ENCODE measurements at places on chromosomes 5 and 9.

DNA sequence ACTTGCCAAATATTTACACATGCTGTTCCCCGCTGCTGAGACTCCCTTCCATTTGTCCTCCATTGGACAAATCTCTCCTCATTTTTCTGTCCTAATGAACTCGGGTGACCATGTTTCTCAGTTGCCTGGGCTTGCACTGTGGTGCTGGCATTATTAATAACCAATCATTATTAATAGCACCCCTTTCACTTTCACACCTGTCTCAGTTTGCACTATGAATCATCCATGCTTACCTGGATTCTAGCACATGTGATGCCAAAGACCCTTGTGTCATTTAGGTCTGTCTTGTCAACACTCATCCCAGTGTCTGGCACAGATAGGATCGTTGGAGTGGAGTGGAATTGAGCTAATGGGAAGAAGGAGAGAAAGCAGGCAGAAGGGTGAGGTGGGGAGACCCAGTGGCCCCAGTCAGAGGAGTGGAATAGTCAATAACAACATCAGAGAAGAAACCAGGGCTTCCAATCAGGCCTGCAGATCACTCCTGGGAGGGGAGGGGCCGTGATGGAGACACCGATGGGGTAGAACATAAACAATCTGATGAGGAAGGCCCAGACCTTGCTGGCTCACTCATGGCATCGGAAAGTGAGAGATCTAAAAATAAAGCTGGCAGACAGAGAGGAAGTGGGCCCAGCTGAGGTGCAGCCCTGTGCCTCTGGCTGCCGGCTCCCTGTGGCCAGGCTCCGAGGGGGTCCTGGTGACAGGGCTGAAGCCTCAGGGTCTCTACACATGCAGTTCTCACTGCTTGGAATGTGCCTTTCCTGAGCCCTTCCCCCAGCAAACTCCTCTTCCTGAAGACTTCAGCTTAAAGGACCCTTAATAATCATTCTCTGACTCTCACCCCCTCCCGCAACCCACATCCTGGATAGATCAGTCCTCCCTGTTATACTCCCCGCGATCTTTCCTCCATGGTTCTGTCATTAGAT, 33.5 kb upstream of the CRB2 start:
- peak; percentile 75 for DNase-seq

- peak; percentile 15 for DNase-seq
These were observed 109.8 kb downstream of the SERINC5 start for GRCh38 chr5:80146046-80146445.

GRCh38 chr9:126398403-126399058, 71.9 kb downstream of the MVB12B start:
- DNase-seq: peak; percentile 77

DNA sequence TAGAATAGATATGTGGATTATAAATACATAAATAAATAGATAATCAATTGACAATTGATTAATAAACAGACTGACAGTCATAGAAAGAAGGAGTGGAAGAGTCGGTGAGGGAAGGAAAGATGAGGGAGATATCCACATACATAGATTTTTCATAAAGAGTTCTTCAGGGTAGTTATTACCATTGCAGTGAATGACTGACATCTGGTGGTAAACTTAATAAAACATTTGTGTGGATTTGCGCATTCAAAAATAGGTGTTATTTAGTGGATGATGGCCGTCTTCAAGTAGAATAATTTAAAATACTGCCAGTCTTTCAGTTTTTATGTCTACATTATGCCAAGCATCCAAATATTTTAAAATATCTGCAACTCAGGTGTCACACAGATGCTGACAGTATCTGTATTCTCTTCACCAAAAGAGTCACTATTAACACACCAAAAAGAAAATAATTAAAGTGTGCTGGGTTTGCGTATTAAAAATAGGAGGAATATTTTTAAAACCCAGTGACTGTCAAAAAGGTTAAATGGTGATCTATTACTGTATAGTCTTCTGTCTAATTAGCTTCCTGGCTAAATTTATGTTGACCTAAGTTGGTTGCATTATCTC, 78.8 kb downstream of the GIN1 start:
- DNase-seq: peak; percentile 33

GRCh38 chr9:128828719-128829452, 708 bp downstream of the SPOUT1 start:
- no peak for DNase-seq

DNA sequence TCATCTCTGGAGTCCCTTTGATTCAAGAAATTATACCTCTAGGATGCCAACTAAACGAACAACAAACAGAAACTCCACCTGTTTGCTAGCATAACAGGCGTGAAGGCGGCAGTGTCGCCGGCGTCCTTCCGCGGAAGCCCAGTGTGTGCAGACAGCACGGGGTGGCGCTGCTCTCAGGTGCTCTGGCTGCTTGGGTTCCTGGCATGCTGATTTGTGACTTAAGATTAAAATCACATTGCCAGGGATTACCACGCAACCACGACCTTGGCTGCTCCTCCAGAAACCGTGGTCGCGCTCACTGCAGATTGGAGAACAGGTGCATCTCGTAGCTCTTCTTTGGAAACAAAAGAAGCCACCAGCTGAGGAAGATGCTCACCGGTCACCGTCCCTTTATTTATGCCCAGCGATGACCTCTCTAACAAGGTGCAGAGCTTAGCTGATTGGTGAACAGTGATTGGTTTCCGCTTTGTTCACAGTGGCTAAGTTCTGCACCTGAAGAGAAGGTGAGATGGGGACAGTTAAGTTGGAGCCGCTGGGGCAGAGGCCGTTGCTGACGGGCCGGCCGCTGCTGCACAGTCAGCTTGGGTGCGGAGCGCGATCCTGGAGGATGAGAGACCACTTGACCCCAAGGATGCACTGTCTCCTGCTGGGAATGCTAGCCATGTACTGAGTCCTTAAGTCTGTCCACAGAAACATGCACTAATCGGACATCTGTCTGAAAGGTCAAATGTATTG, 232.3 kb downstream of the FANCC start:
- no peak for DNase-seq

GRCh38 chr9:133953976-133954709, 38.0 kb downstream of the VAV2 start:
- no peak for DNase-seq

DNA sequence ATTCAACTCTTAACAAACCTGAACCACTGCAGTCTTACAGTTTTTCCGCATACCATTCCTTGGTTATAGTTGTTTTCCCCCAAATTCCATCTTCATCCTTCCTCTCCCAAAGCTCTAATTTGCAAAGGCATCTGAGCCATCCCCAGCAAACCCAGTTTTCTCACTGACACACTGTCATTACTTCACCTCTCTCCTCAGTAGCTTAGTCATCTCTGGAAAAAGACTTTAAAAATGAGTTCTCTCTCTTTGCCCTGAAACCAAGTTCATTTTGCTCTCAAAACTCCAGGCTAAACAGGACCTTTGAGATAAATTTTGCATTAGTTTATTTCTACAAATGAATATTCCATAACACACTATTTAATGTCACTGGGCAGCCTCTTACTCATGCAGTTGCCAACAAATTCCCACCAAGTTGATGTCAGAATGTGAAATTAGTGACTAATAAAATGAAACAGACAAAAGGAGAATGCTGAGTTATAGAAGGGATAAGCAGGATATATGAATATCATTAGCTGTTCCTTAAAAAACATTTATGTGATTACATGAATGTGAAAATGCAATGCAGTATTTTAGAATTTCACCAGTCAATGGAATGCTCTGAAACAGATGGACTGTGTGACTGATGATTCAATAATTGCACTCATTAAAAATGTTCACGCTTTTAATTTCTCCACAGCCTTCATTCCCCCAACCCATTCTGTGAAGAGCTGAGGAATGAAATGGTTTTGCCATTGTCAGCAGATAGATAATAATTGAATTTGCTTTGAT, 107.4 kb upstream of the DMAC1 start:
- DNase-seq: no peak

DNA sequence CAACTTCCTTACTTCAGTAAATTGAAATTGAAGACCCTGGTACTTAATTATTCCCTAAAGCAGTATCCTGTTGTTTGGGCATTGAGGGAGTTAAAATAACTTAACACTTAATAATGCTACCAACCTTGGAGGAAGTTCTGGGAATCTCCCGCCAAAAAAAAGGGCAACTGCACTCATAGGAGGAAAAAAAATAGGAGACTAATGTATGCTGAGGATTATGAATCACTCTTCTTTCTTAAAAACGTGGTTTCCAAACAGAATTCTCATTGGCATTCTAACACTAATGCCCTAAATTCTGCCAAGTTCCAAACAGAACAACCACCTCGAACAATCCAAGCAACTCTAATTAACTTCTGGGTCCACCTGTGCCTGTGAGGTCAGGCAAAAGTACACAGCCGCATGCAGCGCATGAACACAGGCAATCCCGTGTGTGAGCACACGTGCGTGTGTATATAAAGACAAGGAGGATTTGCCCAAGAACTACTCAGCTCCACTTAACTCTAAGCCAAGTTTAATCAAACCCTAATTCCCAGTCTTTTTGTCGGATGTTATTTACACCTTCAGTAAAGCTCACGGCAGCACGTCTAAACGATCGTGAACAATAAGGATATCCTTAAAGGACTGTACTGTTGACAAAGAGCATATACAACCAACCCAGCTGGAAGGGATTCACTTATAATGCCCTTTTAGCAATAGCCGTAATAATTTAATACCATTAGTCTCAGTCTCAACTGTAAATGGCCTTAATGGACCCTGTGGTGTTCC, 78.4 kb downstream of the EBF1 start:
- DNase-seq: no peak

DNA sequence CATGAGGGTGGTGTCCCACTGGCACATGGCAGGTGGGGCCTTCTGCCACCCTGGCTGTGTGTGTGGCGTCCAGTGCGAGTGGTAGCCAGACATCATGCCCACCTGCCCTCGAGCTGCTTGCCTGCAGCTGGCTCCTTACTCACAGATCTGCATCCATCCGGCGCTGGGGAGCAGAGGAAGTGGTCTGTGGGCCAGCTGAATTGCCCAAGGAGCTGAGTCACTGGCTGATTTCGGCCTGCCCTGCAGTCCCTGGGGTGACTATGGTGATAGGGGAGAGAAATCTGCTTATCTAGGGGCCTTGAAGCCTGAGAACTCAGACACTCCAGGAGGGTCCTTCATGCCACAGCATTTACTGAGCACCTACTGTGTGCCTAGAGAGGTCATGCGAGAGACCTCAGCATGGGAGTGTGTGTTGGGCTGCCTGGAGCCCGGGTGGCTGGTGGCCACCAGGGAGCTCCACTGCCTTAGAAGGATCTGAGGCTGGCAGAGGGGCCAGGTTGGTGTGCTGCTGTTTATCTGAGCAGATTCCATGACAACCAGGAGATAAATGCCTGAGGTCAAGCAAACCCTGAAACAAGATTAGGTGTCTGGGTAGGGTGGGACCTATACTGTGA, 57.1 kb downstream of the SLC22A5 start:
- peak; percentile 83 for DNase-seq

GRCh38 chr9:70901746-70902145, 219.7 kb downstream of the TRPM3 start:
- no peak for DNase-seq

- no peak for DNase-seq
These were observed 65.9 kb downstream of the CRB2 start for GRCh38 chr9:123421801-123422455.

DNA sequence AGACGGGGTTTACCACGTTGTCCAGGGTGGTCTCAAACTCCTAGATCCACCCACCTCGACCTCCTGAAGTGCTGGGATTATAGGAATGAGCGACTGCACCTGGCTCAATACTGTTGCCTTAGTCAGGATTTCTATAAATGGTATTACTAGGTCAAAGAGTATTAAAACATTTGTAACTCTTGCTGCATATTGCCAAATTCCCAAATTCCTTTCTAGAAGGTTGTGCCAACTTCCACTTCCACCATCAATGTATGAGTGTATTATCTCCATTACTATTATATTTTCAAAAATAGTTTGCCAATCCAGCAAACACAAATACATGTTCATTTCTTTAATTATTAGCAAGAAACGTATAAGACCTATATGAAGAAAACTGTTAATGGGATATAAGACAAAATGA, 10.6 kb downstream of the PTGR1 start:
- DNase-seq: no peak

GRCh38 chr5:84433461-84433860, 48.8 kb upstream of the EDIL3 start:
- DNase-seq: no peak

GRCh38 chr9:86893811-86894490, 53.4 kb downstream of the GAS1 start:
- no peak for DNase-seq

- no peak for DNase-seq
These were observed 54.4 kb upstream of the CTSL start for GRCh38 chr9:87671478-87671877.

- DNase-seq: no peak
These were observed 10.9 kb downstream of the CNTRL start for GRCh38 chr9:121085661-121086060.

GRCh38 chr9:82597241-82598203, 465.4 kb downstream of the RASEF start:
- DNase-seq: no peak

DNA sequence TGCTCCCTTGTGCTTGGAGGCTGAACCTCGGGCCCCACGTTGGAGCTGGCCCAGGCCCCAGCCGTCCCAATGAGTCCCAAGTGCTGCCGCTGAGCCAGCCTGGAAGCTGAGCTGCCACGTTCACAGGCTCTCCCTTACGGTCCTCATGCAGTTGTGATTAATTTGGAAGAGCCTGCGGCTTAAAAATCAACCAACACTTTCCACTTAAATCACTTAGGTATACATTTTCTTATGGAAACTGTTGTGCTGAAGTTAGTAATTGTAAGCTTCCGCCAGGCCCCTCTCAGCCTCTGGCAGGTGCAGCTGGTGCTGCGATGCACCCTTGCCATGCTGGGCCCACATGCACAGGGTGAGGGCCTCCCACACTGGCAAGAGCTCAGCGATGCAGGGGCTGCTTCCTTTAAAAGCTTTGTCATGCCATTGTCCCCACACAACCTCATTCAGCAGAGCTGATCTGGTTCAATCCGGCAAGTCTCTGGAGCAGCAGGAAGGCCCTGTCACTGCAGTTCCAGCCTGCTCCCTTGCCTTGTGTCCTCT, 61.0 kb downstream of the IPPK start:
- DNase-seq: no peak

DNA sequence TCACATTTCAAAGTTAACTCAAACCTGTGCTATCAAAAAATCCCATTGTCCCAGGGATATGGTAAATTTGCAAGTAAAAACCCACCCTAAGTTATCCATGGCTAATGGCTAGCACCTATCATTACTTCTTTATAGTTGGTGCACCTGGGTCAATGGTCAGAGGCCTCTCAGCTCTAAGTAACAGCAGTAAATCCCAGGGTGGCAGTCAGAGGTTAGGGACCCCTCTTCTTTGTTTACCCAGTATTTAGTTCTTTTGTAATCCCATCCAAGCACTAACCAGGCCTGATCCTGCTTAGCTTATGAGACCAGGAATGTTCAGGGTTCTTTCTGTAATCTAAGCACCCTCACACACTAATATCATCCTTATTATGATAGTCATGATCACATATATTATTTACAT, 52.1 kb upstream of the WWC1 start:
- DNase-seq: no peak

DNA sequence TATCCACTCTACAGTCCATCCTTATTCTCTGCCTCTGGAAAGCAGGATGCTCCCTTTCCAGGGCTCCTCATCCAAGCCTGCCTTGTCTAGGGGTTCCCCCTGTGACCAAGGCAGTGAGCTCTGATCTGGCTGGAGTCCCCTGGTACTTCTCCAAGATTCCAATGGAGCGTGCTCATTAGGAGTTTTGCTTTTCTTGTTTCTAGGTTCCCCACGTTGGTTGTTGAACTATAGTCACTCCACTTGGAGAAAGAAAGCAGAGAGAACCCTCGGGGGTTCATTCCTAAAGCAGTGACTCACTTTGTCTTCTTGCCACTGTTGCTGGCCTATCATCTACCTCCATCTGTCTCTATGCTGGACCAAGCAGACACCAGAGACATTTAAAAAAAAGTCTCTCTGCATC, 192.6 kb downstream of the TLE4 start:
- no peak for DNase-seq

- no peak for DNase-seq
These were observed 61.8 kb downstream of the FBXO38 start for GRCh38 chr5:148445578-148445977.

Data from CD4-positive, alpha-beta T cell treated with Interleukin-1 beta for 1 hour (primary cell).